ENCODE measurements at places on chromosomes 1 and 21. TPM values are rescaled to one million over a fixed set of nuclear protein-coding genes. Genes with fewer than 3 reads are reported as not detected.

DNA sequence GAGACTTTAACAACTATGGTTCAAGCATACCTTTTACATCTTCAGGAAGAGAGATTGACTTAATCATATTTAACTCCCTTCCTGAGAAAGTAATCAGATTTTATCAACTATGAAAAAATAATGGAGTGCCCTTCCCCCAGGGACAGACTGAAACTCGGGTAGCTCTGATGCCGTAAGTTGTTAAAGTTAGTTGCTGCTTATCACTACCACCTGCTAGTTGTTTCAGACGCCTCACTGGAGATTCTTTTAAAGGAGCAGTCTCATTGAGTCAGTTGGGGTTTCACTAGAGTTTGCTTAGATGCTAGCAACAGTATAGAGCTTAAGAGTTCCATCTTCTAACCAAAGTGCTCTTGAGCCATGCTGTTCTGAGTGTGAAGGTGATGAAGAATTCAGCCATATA, 17.0 kb upstream of the TRAF5 start:
- no peak for DNase-seq

DNA sequence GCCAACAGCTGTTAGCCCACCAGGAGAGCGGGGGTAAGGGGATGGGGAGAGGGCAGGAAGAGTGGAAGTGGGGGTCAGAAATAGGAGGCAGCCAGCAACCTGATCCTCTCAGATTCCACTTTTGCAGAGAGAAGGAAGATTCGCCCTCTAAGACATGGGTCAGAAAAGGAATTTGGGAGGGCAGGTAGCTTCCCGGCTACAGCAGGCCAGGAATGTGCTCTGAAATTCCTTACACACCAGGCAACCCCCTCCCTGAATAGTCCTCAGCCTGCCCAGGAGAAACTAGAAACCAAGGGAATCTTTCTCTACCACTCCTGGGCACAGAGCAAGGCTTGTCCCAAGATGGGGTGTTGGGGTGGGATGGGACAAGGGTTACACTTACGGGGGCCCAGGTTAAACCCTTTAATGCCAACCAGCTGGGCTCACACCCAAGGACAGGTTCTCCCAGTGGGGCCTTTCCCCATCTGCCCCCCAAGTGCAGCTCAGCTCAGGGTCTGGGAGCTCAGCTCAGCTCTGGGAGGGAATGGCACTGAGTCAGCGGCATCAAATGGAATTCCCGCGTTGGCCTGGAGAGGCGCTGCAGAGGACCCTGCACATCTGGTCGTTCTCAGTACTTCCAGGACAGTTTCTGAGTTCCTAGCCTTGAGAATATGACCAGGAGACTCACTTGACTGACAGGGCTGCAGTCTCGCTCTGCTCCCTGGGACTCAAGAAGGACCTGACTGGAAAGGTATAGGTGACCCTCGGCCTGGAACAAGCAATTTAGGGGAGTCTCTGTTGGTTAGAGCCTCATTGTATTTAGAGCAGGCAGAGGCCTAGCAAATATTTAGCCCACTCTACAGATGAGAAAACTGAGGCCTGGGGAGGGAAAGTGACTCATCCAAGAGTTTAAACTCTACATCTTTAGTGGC, 761 bp downstream of the TNNT2 start:
- DNase-seq: peak; percentile 86

- no peak for DNase-seq
Measured at GRCh38 chr1:204128464-204128963, 23.3 kb downstream of the ETNK2 start.

DNA sequence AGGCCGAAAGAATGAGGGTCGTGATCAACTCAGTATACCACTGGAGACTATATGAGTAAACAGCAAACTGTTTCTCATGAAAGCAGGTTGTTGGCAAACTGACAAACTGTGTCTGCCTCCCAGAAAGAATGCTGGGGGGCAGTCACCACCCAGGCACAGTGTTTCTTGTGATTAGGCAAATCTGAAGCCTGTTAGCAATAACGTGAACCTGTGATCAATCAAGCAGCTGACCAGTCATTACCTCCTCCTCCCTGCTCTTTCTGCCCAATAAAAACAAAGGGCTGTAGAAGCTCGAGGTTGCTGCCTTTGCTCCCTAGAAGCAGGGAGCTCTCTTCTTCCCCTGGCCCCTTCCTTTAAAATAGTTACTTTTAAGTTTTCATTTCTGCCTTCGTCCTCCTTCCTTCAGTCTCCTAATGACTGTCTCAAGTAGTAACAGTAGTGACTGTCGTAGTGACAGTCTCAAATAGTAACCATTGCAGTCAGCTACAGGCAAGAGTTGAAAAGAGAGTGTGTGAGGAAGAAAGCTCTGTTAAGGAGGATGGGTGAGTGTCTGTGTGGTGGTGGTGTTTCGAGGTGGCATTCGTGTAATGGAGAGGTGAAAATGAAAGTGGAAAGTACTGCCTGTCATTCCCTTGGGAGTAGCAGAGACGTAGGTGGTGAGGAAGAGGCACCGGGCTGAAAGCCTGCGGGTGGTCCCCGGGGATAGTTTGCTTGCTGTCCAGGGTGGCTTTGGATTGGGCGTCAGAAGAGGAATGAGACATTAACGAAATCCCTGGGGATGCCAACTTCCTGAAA, 14.5 kb downstream of the HHAT start:
- no peak for DNase-seq

DNA sequence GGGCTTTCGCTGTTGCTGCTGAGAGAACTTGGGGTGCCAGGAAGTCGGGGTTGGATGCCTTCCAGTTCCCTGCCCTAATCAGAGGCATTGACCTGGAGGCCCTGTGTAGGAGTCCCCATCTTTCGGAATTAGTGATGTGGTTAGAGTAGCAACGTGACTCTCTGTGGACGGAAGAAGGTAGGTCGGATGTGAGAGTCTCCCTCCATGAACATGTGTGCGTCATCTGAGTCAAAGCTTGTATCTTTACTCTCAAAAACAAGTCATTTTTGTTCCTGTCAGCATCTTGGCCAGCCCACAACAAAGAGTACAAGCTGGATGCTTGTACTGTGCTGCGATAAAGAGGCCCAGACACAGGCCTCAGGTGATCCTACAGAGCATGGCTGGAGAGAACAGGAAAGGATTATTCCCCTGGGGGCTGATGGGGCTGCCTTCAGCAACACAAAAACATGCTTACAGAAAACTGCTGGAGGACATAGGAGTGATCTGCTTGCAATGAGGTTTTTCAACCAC, 31.0 kb upstream of the IL10 start:
- no peak for DNase-seq

- no peak for DNase-seq
Measured at GRCh38 chr1:202945483-202945882, 12.6 kb downstream of the ADIPOR1 start.

DNA sequence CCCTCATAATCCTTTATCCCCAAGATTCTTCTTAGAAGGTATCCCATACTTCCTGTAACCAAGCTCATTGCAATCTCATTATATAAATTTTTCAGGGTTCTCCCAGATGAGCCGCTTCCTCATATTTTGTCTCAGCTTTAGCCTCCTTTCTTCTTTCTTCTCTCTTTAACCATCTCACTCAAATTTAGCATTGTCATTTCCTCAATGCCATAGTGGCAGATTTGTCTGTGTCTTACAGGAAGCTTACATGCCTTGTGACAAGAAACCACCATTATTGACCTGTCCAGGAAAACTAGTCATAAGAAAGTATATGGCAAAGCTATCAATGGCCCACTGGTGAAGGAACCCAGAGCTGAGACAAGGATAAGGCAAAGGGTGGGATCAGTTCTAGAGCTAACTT, 6.0 kb upstream of the FCRL2 start:
- no peak for DNase-seq

PPFIA4 gene
- total RNA-seq: 24.9 TPM

GRCh38 chr1:156804572-156805243, 11.9 kb downstream of the SH2D2A start:
- DNase-seq: no peak

DNA sequence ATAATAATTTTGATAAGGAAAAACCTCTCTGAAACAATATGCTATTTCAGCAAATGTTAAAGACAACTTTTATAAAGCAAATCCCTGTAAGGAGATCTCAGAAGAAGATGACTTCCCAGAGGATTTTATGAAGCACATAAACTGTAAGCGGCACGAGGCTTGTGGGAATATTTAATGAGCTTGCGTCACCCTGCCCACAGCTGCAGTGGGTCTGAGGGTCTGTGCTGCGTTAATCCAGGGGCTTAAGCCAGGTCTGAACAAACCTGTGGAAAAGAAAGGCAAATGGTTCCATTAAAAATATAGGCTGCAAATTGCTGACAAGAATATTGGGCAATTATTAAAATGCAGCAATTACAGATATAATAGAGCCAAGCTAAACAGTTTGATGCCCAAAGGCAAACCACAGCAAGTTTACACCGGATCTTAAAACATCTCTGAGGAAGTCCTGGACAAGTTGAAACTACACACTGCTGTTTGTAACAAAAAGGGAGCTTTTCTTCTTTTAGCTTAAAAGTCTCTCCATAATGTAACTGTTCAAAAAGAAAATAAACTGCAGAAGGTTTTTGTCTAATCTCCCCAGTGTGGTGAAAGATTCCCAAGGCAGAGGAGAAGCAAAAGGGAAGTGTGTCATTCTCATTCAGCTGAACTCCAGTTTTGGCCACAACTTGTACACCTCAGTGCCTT, 21.8 kb downstream of the TGFBR3 start:
- no peak for DNase-seq

DNA sequence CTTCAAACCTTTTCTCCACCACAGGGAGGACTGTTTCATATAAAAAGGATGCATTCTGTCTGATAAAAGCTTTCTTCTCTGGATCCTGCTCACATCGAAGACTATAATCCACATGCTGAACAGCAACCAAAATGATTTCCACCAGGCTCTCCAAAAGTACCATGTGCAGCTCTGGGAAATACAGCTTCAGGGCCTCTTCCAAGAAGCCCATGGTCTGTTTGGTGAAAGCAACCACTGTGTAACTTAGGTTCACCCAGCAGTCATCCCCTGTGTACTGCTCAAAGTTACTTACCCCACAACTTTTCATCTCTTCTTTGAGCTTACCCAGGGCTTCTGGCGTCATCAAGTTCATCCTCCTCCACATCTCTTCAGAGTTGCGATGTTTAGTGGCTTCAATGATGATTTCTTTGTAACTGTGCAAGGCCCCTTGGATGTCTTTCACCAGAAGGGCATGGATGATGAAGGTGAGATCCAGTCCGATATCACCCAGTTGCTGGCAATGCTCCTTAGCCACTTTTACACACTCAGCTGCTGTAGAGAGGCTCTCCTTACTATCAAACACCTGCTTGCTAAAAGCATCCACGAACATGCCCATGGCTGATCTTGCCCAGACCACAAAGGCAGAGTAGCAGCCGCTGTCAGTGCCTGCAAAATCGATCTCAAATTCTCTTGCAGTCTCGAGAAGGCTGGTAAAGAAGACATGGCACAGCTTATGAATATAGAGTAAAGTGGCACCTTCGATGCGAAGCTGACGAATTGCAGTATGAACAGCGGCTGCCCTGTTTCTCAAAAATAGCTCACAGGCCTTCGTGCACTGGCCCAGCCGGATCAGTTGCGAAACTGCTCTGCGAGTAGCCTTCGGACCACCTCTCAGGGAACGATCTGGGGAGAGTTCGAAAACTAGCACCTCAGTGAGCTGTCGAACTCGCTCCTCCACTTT, 1.7 kb downstream of the EXOC8 start:
- DNase-seq: no peak

DNA sequence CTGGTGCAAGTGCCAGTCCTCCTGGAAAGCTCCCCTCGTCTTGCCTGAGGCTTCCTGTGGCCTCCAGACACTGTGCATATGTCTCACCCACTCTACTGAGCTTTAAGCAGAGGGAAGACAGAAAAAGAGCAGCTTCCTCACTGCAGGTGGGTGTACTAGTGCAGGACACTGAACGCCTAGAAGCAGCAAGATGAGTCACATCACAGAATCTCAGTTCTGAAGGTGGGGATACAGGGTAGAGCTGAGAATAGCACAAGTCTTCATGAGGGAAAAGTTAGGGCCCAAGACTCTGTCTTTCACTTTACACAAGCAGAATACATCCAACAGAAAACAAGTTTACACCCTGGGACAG, 37.4 kb downstream of the PCAT6 start:
- no peak for DNase-seq

DNA sequence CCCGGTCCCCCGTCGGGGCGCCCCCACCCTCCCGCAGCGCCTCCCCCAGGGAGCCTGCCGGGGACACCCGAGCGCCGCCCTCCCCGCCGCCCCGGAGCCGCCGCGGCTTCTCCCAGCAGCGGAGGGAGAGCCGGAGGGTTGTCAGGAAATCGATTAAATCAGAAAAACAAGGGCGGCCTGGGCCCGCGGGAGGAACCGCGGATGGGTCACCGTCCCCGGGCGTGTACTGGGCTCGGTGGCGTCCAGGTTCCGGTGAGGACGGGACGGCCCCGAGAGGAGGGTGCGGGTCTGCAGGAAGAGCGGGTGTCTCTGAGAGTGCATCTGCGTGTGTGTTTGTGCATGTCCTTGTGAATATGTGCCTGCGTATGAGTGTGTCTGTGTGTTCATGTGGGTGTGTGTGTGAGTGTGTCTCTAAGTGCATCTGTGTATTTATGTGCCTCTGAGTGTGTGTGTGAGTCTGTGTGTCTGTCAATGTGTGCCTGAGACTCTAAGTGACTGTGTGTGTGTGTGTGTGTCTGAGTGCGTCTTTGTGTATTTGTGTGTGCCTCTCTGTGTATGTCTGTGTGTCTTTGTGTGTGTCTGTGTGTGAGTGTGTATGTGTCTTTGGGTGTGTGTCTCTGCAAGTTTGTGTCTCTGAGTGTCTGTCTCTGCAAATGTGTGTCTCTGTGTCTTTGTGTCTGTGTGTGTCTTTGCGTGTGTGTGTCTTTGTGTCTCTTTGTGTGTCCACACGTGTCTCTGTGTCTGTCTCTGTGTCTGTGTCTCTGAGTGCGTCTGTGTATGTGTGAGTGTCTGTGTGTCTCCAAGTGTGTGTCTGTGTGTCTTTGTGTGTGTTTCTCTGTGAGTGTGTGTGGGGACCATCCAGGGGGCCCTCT, 1.1 kb downstream of the SPSB1 start:
- DNase-seq: no peak

DNA sequence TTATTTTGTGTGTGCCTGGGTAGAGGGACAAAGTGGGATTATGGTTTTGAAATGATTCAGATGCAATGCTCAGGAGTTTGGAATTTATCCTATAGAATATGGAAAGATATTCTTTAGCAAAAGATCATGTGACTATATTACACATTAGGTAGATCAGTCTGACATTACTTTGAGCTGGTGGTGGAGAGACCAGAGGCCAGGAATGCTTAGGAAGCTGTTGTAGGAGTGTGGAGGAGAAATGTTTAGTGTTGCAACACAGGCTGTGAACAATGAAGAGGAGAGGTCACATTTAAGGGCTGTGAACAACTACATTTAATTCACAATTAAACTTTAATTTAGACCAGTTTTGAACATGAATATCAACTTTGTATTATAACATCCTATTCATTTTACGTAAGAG, 45.3 kb upstream of the PODN start:
- DNase-seq: no peak
